ENCODE measurements at places on chromosomes 1 and 21.

DNA sequence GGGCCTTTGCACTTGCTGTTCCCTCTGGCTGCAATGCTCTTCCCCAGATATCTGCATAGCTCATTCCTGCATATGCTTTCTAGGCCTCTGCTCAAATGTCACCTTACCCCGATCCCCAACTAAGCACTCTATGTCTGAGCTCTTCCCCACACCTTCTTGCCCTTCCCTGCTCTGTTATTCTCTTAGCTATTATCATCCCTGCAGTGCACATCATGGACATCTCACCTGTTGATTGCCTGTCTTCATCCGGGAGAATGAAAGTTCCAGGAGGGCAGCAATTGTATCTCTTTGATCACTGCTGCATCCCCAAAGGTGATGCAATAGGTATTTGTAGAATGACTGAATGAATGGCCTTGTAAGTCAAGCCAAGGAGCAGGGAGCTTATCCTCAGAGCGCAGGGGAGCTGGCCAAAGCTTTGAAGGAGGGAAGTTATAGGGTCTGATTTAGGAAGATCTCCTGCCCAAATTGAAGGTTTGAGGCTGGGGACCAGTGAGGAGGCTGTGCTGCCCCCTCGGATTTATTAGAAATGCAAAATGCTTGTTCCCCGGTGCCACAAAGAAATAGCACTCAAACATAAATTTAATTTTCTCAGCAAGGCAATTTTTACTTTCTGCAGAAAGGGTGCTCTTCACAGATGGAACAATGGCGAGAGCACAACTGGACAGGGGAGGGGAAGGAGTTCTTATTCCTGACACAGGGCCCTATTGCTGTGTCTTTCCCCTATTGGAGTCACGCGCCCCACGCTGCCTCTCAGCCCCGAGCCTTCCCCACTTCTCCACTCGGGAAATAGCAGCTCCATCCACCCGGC, 631.1 kb downstream of the MATN1 start:
- no peak for DNase-seq

DNA sequence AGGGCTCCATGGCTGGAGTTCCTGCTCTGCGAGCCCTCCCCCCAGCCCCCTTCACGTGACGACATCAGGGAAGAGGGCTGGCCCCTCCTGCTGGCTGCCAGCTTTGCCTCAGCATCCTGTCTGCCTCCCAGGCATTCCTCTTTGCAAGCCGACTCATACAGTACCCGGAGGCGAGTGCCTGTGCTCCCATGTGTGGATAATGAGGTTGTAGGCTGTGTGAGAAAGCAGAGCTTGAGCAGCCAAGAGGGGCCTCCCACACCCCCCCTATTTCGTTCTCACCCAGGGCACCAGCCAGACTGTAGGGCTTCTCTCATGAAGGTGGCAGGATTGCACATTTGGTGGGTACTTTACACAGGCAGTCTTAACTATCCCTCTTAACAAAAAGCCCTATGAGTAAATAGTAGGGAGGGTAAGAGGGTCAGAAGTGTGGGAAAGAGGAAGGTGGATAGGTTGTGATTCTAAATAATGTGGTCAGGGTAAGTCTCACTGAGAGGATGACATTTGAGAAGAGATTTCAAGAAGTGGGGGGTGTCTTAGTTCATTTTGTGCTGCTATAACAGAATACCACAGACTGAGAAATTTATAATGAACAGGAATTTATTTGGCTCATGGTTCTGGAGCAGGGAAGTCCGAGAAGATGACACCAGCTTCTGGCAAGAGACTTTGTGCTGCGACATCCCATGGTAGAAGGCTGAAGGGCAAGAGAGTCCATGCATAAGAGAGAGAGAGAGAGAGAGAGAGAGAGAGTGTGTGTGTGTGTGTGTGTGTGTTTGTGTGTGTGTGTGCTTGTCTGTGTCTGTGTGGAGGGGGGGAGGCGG, 113.5 kb downstream of the OMA1 start:
- peak; percentile 80 for DNase-seq

DNA sequence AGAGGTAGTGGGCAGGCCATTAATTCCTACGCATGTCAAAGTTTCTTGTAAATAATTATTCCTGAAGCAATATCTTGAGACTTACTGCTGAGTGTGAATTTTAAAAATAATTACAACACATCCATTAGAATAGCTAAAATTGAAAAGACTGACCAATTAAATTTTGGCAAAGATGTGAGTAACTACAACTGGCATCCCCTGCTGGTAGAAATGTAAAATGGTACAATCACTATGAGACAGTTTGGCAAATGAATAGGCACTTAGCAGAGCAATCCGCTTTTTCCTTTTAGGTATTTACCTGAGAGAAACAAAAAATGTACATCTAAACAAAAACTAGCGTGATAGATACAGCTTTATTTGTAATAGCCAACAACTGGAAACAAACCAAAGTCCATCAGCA, 798.9 kb downstream of the BRINP3 start:
- DNase-seq = no peak

DNA sequence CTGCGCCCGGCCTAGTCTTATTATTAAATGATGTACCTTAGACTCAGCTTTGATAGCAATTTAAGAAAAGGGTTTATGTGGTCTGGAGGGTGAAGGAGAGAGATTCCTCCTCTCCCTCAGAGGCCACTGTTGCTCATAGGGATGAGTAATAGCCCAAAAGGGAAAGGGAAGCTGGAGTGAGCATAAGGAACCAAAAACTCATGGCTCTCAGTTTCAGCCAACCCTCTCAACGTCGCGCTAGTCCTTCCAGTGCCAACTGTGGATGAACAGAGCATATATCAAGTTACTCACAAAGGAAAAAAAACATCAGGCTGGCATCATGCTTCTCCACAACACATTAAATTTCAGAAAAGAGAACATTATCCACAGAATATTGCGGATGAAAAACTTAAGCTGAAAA, 8.3 kb upstream of the GPR89B start:
- no peak for DNase-seq

DNA sequence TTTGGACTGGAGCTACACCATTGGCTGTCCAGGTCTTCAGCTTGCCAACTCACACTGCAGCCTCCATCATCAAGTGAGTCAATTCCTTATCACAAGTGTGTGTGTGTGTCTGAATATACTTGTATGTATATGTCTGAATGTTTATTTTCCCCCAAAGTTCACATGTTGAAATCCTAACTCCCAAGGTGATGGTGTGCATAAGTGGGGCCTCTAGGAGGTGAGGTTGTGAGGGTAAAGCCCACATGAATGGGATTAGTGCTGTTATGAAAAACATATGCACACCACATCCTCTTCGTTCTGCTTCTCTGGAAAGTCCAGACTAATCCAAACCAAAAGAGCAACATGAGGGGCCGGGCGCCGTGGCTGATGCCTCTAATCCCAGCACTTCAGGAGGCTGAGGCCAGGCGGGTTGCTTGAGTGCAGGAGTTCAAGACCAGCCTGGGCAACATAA, 48.7 kb upstream of the LBR start:
- DNase-seq = no peak

DNA sequence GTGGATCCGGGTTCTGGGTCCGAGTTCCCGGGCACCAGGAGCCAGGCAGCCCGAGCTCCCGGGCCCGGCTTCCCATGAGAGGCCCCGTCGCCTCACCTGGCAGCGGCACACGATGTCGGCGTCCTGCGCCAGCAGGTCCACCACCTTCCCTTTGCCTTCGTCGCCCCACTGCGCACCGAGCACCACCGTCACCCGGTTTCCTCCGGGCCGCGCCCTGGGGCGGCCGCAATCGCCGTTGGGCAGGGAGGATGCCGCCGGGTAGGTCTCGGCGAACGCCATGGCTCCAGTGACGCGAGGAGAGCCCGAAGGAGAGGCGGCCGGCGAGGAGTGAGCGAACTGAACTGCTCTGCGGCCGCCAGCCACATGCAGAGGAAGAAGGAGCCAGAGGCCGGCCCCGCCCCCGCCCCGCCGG, at the start of gene ADSS2:
ADSS2 (minus strand) TSS at position 371 of the 412 bp plus-strand sequence; CDS start at position 279, 92 bp downstream.
- no peak for DNase-seq

DNA sequence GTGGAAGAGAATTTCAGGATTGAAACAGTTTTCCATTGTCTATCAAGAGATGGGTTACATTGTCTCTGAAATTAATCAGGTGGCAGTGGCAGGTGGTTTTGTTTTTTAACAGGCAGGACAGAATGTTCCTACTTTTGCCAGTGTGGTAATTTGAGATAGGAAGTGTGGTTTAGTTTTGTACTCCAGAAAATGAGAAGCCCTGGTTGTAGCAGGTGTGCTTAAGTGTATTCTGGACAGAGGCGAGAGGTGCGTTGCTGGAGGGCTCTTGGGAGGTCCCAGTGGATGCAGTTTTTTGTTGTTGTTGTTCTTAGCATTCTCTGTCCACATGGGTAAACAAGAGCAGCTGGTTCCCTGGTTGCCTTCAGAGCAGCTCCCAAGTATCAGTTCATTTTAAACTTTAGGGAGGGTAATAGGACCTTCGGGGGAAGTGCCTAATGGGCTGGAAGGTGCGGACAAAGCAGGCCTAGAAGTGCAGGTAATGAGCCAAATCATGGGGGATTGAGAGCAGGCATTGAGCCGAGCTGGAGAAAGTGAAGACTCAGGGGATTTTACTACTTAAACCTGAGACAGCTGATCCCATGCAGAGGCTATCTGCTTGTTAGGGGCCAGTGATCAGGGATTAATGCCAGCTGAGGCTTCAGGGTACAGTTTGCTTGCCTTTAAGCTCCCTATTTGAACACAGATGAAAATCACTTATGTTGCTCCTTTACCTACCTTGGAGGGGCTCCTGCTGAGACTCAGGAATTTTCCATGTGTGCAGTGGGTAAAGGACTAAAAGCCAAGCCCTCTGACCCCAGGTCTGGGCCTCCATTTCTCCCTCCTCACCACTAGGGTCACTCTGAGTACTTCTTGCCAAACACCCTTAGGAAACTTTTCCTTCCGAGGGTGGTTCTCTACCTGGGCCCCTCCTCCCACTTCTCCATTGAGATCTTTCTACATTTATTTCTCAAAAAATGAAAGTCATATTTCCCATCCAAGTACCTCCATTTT, 6.1 kb downstream of the PFKFB2 start:
- DNase-seq = peak; percentile 76

DNA sequence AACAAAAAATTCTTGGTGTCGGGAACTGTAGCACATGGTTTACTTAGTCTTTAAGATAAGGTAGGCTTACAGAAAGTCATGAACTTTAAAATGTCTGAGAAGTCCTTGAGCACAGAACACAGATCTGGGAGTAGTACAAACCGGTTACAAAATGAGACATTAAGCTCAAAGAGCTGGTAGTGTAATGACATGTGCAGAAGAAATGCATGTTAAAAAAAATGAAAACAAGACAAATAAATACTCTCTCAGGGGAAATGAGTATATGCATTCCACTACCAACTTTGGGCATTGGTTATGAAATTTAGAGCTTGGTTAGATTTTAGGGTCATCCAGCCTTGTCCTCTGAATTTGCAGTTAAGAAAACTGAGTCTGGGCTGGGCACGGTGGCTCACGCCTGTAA, 91.5 kb upstream of the F3 start:
- DNase-seq = no peak

- DNase-seq = peak; percentile 62
Measured at GRCh38 chr21:42515708-42516502, 2.3 kb downstream of the SLC37A1 start.

DNA sequence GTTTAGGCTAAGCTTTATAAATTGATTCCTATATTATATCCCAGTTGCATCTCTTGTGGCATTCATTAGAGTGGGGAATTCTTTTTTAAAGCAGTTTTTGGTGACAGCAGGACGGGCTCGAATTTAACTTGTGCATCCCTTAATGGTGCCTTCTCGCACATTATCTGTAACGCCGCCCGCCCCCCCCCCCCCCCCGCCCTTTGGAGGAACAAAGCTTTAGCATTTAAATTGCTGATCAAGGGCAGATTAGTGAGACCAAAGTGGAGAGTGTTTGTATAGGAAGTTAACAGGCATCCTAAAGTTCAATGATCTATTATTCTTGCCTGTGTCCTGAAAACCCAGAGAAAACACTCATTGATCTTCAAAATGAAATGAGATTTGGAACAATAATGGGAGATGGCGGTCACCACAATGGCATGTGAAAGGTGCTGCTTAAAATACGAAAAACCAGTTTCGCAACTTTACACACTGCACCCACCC, 2.2 kb downstream of the LMO4 start:
- DNase-seq = peak; percentile 54

GRCh38 chr1:148308832-148309458, 156.9 kb upstream of the NBPF11 start:
- peak; percentile 30 for DNase-seq

DNA sequence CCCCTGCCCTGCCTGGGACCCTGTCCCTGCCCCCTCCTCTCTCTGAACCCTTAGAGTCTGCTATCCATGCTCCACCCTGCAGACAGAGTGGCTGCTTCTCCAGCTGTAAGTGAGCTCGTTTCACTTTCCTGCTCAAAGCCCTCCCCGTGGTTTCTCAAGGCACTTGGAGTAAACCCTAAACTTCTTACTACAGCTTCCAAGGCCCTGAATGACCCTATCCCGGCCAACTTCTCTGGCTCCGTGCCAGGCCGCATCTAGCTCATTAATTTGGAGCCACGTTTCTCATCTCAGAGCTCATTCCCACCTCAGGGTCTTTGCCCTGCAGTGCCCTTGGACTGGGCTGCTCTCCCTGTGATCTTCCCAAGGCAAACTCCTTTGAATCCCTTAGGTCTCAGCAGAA, 235.1 kb upstream of the RUNX1 start:
- no peak for DNase-seq

DNA sequence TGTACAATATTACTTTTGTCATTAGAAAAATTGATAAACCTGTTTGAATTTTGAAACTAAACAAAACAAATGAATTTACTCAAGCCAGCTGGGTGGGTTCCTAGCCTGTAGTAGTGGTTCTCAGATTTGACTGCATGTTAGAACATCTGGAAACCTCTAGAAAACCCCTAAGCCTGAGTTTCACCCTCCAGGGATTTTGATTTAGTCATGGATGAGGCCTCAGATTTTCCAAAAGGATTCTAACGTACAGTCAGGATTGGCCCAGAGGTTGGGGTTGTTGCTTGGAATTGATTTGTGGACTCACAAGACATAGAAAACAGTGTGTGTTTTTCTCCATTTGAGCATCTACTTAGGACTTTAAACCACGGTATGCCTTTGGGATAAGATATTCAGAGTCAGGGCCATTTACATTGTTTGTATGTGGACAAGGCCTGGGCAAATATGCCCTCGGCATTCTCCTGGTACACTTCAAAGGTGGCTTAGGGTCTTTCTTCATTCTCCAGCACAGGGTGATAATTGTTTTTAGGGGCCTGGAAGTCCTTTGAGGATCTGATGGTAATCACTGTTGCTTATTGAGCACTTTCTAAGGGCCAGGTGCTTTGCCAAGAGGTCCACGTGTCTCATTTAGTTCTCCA, 42.6 kb downstream of the ATP5PO start:
- DNase-seq = no peak

GRCh38 chr1:187840557-187840956, 1011.8 kb downstream of the PLA2G4A start:
- no peak for DNase-seq

- DNase-seq = no peak
Measured at GRCh38 chr1:54132495-54132894, 20.3 kb downstream of the CDCP2 start.
